ENCODE measurements at places on chromosomes 1 and 21.
A peak's percentile ranks its signal among the peaks of the same experiment; 100 is the strongest.

- no peak overlapping the region for H3K27ac ChIP-seq
- peaks cover 8% of the 10 kb centered on the region for H3K4me1 ChIP-seq
- H3K27me3 ChIP-seq = no peaks in the 10 kb centered on the region
- no peak overlapping the region for H3K4me3 ChIP-seq
- peaks cover 41% of the 10 kb centered on the region for H3K36me3 ChIP-seq
- peak; percentile 68 for DNase-seq
Measured at GRCh38 chr1:222627232-222627631, 9.3 kb downstream of the MIA3 start.

DNA sequence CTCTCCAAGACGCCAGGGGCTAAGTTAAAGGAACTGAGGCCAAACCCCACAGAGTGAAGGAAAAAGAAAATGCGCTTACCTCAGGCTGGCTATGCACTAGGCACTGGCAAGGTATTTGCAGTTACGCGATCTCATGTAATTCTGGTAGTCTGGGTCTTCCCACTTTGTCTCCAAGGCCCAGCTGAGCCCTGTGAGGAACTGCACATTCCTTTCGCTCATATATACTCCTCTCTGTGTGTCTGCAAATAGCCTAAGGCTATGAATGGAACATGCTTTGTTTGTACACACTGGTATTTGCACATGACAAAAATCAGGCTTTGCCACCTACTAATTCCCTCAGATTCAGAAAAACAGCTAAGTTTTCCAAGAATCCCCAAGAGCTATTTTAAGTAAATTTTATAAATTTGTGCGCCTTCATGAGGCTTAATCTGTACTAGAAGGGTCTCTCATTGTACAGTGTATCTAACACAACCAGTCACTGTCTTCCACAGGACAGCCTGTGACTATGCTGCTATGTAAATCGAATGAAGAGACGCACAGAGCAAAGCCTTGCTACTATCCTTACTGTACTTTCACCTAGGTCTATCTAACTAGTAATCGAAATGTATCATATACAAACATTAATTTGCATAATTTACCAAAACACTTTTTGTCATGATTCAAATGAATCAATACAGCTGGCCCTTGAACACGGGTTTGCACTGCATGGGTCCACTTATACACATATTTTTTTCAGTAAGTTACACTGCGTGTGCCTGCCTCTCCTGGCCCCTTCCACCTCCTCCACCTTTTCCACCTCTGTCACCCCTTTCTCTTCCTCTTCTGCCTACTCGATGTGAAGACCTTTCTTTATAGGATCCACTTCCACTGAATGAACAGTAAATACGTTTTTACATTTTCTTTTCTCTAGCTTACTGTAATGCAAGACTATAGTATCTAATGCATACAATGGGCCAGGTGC, 87.0 kb downstream of the SIPA1L2 start:
- no peaks in the 10 kb centered on the region for H3K36me3 ChIP-seq
- H3K4me3 ChIP-seq = no peak overlapping the region
- no peak overlapping the region for H3K27ac ChIP-seq
- no peak for DNase-seq

DNA sequence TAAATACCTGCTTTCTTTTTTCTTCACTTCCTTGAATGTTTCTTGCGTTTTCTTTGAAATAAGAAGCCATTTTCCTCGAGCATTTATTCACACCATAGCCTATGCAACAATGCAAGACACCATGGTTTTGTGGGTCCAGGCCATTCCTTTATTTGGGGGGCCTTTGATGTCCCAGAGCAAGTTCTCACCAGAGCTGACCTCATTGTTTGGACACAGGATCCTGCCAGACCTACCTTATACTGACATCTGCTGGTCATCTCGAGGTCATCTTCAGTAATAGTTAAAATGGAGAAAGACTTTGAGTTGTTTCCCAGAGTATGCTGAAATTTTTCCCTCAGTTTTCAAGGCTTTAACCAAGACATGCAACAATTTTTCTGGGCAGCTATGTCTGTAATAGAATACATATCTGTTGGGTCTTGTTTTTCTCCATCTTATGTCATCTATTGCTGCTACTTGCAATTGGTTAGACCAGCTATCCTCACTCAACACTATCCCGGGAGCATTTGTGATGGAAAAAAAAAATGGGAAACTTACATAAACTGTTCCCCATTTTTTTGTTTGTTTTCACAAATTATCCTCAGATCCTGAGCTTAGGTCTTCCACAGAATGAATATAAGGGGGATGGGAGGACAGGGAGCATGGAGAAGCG, 34.0 kb upstream of the BACE2 start:
- no peak overlapping the region for H3K4me3 ChIP-seq
- H3K4me1 ChIP-seq = no peaks in the 10 kb centered on the region
- no peaks in the 10 kb centered on the region for H3K36me3 ChIP-seq
- no peak overlapping the region for H3K27ac ChIP-seq
- H3K27me3 ChIP-seq = no peaks in the 10 kb centered on the region

- H3K4me3 ChIP-seq = no peak overlapping the region
- H3K27me3 ChIP-seq = no peaks in the 10 kb centered on the region
Measured at GRCh38 chr1:151897991-151898431, 11.3 kb downstream of the THEM4 start.

GRCh38 chr1:232648316-232648715, 18.4 kb upstream of the SIPA1L2 start:
- H3K4me1 ChIP-seq = no peaks in the 10 kb centered on the region
- no peak overlapping the region for H3K4me3 ChIP-seq
- H3K27ac ChIP-seq = no peak overlapping the region
- peaks cover 3% of the 10 kb centered on the region for H3K27me3 ChIP-seq
